ENCODE measurements at places on chromosomes 2 and 18.

DNA sequence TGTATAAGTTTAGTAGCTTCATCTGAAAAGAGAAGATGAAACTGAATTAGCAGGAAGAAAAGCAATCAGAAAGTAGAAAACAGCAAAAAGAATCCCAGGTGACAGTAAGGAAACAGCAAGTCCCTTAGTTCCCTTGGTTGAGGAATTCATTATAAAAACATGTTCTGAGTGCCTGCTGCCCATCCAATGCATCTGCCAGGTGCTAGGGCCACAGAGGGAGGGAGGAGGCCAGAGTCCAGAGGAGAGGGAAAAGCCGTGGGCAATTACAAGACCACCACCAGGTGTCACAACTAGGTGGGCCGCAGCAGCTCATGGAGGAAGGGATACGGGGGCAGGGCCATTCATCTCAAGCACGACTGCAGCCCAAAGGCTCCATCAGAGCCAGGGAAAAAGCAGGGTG, 55.9 kb upstream of the TFCP2L1 start:
- no peak for DNase-seq

DNA sequence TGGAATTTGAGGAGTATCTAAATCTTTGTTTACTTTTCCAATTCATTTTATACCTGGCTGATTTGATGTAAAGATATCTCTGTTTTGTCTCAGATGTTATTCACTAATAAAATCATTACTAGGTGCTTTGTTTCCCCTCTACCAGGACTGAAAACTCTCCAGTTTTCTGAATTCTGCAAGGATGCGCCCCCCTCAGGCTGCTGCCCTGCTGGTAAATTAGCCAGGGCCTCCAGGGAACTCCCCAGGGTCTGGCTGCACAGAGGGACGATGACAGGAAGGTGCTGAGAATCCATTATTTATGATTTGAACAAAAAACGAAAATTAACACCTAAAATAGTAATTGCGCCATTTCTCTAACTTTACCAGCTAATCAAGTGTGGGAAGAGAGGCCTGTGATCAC, 541.2 kb upstream of the POU3F3 start:
- no peak for DNase-seq

DNA sequence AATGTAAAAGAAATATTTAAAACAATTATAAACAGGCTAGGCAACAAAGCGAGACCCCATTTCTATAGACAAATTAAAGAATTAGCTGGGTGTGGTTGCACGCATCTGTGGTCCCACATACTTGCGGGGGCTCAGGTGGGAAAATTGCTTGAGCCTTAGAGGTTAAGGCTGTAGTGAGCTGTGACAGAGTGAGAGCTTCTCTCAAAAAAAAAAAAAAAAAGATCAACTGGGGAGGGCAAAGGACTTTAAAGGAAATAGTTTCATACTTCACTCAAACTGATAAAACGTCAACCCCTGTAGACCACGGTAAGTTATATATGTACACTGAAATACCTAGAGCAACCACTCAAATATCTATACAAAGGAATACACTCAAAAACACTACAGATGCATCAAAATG, 37.5 kb downstream of the MGAT4A start:
- DNase-seq, result no peak

- DNase-seq, result no peak
Observed at GRCh38 chr18:46750626-46751025, 6.2 kb downstream of the ST8SIA5 start.

GRCh38 chr2:1942146-1942545, 197.8 kb upstream of the PXDN start:
- DNase-seq, result no peak

DNA sequence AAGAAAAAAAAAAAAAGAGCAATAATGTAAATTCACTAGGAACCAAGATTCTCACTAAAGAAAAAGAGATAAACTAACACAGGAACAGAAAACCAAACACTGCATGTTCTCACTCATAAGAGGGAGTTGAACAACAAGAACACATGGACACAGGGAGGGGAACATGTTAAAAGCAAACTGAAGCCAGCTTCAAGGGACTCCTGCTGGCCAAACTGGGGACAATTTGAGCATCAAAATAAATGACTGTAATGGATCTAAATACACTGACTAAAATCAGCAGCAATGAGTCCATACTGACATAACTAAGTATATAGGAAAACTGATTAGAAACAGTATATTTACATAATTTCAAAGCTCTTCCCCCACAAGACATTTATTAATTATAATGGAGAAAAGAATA, 73.0 kb downstream of the FARSB start:
- no peak for DNase-seq

GRCh38 chr2:160955578-160955977, 204.7 kb upstream of the TANK start:
- DNase-seq, result no peak

GRCh38 chr2:100844514-100844913, 24.6 kb downstream of the NPAS2 start:
- DNase-seq, result no peak

GRCh38 chr2:57569396-57569795, 477.2 kb upstream of the VRK2 start:
- DNase-seq, result no peak

DNA sequence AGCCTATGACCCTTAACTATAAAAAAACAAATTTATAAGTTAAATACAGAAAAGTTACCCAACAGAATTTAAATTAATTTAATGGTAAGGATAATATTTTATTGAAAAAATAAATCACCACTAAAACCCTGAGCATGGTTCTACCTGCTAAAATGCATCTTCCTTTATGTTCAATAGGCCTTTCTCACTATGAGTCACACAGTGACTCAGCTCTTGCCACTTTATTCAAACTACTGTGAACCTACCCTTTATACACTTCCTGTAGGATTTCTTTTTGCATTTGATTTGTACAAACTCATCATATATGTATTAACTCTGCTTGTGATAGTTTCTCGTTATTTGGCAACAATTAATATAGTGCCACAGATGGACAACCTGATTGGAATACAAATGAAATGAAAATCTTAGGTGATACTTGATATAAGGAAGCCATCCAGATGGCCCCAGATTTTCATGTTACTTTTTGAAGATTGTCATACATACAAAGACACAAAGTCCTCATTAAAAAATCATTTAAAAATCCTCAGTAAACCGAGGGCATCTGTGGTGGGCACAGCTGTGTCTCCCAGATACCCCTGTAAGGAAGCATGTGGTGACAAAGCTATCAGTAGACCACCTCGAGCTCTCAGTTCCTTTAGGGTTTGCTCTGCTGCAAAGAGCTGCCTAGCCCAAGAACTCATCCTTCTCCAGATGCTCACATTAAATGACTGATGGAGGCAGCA, 55.2 kb upstream of the COBLL1 start:
- no peak for DNase-seq

GRCh38 chr2:96895032-96895745, 25.3 kb upstream of the SEMA4C start:
- no peak for DNase-seq

- DNase-seq, result no peak
Observed at GRCh38 chr2:46962751-46963150, 47.1 kb upstream of the MCFD2 start.

DNA sequence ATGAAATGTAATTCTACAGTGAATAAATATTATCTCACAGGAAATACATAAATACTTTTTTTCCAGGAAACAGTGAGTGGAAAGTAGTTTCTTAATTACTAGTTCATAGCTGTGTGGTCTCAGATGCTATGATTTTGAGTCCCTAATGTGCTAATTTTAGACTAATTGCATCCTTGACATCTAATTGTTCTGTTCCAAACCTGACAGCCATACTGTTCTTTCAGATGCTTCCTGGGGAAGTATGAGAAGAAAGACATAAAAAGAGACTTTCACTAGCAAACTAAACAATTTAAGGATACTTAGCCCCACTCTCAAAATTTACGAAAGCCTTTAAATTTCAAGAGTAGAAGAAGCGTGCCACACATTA, 350.9 kb upstream of the CDH20 start:
- no peak for DNase-seq

GRCh38 chr18:46920653-46921052, 3.3 kb downstream of the KATNAL2 start:
- no peak for DNase-seq

- DNase-seq, result no peak
Observed at GRCh38 chr2:105490204-105490603, 91.4 kb upstream of the FHL2 start.

DNA sequence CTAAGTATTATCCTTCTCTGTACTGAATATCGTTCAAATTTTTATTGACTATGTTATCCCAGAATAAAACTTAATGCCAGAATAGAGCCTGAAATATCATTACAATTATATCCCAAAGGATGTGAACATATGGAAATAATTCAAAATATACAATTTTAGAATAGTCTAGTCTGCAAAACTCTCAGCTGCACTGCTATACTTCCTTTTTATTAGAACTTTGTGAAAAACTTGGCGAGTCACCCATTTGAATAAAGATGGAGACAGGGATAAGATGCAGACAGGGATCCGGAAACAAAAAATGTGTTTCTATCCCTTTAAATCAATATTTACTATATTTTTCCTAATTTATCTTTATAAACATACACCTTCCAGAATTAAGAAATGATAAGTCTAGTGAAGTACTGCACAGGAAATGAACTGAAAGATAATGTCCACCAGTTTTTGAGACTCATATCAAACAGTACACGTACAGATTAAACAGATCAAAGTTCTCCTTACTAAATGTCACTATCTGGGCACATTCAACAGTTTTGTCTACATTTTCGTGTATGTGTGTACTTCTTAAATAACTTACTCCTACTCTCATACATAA, 107.8 kb downstream of the MEP1B start:
- DNase-seq, result no peak

DNA sequence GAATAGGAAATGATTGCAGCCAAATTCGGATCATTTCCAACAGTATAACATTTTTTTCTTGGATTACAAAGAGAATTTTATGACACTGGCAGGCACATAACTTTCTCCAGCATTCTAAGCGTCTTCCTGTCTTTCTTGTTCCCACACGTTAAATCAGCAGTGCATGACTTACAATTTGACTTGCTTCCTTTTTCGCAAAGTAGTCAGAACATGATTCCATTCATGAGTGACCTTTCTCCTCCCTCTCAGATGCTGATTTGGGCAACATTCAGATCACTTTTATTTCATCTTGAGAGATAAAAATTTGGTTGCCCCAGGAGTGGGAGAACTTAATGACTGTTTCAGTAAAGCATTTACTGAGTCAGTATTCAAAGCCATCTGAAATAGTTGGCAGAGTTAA, 858.7 kb upstream of the ACVR2A start:
- no peak for DNase-seq

Data from activated CD4-positive, alpha-beta T cell treated with anti-CD3 and anti-CD28 coated beads for 24 hours (primary cell).